Esophagus squamous epithelium (tissue), 5 donors: ENCODE measurements at places on chromosomes 2 and 18. TPM values are rescaled to one million over a fixed set of nuclear protein-coding genes. Genes with fewer than 3 reads are reported as not detected.

DNA sequence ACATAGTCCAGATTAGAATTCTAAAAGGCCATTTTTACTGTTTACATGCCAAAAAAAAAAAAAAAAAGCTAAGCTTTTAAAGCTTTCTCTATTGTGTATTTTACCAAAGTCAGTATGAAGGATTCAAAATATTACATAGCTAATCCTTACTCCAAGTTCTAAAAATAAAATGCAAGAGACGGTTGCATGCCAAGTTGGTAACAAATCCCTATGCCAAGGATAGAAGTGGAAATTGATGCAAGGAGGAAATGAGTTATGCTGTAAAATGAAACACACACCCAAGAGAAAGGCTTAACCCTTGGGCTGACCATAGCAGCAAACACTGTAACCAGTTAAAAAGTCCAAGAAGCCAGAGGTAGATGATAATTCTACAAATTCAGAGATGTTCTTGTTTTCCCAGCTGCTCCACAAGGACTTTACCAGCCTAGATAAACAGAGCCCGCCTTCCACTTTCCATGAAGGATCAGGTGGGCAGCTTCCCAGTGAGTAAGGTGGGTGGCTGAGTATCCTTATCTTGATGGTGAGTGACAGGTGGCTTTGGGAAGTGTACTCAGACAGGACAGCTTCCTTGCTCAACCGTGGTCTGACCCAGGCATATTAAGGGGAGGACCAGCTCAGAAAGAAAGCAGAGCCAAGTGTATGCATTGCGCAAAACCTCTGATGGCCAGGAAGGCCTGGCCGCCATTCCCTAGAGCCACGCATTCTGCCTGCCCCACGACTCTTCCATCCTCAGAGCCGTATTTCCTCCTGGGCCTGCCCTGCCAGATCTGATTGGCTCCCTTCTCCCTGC is 34.4 kb downstream of the ATP8B1 start:
- no peak for DNase-seq

CREB1 gene
- 33.9 TPM for total RNA-seq

GRCh38 chr2:48001498-48001897 is 95.2 kb upstream of the FBXO11 start:
- DNase-seq = no peak

DSG1 gene
- total RNA-seq = 10.5 TPM

DNA sequence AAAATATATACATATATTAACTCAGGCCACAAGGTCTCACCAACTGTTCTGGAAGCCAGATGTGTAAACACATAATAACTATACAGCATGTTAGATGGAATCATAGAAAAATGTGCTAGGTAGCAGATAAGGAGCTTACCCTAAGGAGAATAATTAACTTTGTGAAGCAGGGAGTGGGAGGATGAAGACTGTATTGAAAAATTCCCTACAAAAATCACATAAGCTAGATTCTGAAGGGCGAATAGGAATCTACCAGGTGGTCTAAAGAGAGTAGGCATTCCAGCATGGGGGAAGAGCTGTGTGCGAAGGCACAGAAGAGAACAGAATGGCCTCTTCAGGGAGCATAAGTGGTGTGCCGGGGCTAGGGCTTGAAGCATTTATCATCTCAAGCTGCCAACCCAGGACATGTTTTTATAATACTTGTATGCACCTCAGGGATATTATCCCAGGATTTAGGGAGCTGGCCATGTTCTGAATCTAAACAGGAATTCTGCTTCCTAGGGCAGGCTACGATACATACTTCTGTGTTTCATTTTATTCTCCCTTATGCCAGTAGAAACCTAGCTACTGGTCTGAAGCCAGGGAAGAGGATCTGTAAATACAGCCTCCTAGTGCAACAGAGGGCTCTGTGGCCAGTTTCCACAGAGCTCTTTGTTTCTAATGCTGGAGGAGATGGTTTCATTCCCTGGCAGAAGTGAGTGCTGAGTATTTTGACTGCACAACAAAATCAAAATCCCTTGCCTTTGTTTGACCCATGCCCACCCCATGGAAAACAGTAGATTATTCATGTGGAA is 56.7 kb downstream of the NEMP2 start:
- DNase-seq = no peak

- no peak for DNase-seq
These were observed 131.4 kb upstream of the CCDC68 start for GRCh38 chr18:55090564-55091188.

GRCh38 chr2:23614701-23615100 is 229.7 kb downstream of the KLHL29 start:
- DNase-seq = no peak

GRCh38 chr2:237967463-237967951 is 693 bp downstream of the UBE2F start:
- DNase-seq = no peak

SAG gene
- not detected for total RNA-seq

TMEM247 gene
- total RNA-seq = not detected

DNA sequence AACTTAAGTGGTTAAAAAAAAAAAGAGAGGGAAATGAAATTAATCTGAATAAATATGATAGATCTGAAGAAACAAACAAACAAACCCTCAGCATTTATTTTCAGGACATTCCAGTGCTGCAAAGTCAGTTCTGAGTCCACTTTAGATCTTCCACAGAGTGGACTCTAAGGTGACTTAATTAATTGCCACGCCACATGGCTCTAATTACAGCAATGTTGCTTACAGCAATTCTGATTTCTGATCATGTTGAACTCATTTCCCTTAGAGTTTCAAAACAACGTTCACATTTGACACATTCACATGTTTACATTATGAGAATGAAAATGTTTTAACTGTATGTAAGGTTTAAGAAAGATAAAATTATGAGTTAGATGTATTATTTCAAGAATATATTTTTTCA is 38.6 kb upstream of the RASGRP3 start:
- no peak for DNase-seq

DNA sequence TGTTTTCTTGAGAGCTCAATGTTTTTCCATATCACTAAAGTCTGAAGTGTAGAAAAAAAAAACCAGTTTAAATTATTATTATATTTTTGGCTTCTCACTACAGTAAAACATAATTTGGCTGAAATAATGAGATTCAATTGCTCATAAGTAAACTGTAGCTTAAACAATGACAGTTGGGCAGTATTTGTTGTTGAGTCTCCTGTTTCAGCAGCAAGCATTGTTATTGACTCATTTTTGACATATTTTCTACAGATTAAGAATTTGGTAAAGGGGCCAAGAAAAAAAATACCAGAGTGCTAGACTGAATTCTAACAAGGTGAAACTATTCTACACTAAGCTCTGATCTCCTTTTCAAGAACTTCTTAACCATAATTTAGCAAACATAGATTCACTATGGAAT is 2070.4 kb upstream of the CELF4 start:
- DNase-seq = no peak

FOXI3 gene
- total RNA-seq = not detected

GRCh38 chr18:40932862-40933261 is 1022.2 kb upstream of the PIK3C3 start:
- DNase-seq = no peak

- DNase-seq = no peak
These were observed 505.0 kb upstream of the ID2 start for GRCh38 chr2:8176887-8177286.

DNA sequence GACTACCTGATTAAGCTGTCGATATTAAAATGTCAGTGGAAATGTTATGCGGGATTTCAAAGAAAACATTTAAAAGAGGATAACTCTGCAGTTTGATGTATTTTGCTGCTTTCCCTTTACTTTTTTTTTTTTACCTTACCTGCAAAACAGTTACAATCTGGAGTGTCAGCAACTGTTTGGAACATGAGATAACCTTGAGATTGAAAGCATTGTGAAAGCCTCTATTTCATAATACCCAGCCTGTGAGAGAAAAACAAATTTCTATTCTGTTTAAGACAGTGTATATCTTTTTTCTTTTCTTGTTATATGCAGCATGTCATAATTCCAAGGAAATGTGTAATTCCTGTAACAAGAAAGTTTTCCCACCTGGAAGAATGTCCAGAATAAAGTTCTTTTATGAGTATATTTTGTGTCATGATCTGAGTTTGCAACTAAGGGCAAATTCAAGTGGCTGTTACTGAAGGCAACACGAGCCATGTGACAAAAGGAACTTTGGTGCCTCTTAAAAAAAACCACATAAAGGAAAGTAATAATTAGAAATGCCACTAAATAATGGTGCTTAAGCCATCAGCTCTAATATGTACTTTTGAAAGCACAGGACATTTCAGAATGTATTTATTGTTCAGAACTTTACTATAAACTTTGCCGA is 297.0 kb upstream of the DSEL start:
- no peak for DNase-seq

GRCh38 chr2:153871231-153872221 is at the start of gene GALNT13:
Gene GALNT13, plus strand, starts transcription at chr2:153871922.
- DNase-seq = no peak

GRCh38 chr2:98016908-98017670 is 21.3 kb upstream of the TMEM131 start:
- DNase-seq = no peak

CCDC68 gene
- 0.11 TPM for total RNA-seq

- DNase-seq = no peak
These were observed 4.2 kb upstream of the SAP130 start for GRCh38 chr2:128032092-128032491.

CACNB4 gene
- 11.1 TPM for total RNA-seq

PHOSPHO2 gene
- 3.1 TPM for total RNA-seq

- DNase-seq = no peak
These were observed 93.3 kb downstream of the COL5A2 start for GRCh38 chr2:189086250-189086649.

FLACC1 gene
- total RNA-seq = 5.1 TPM

DNA sequence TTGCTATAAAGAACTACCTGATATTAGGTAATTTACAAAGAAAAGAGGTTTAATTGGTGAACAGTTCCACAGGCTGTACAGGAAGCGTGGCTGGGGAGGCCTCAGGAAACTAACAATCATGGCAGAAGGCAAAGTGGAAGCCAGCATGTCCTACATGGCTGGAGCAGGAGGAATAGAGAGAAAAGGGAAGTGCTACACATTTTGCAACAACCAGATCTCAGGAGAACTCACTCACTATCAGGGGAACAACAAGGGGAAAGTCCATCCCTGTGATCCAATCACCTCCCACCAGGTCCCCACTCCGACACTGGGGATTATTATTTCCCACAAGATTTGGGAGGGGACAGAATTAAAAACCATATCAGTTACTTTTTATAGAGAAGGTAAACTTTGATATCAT is 273.5 kb upstream of the MMADHC start:
- no peak for DNase-seq

DNA sequence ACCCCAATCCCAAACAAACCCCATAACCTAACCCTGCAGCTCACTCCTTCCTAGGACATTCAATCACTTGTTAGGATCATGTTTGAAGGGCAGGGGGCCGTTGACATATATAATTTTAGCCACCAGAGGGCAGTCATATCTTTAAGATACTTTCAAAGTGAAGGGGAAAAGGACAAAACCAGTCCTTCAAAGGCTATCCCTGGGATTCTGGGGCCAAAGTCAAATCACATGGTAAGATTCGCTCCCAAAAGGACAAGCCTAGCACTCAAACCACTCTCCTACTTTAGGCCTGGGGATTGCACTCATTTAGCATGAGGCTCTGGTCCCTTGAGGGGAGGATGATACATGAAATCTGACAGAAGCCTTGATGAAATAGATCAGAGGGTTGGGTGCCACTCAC is 44.6 kb downstream of the HAUS1 start:
- no peak for DNase-seq

FBLN7 gene
- 1.1 TPM for total RNA-seq

ANKRD30B gene
- total RNA-seq = not detected

DNA sequence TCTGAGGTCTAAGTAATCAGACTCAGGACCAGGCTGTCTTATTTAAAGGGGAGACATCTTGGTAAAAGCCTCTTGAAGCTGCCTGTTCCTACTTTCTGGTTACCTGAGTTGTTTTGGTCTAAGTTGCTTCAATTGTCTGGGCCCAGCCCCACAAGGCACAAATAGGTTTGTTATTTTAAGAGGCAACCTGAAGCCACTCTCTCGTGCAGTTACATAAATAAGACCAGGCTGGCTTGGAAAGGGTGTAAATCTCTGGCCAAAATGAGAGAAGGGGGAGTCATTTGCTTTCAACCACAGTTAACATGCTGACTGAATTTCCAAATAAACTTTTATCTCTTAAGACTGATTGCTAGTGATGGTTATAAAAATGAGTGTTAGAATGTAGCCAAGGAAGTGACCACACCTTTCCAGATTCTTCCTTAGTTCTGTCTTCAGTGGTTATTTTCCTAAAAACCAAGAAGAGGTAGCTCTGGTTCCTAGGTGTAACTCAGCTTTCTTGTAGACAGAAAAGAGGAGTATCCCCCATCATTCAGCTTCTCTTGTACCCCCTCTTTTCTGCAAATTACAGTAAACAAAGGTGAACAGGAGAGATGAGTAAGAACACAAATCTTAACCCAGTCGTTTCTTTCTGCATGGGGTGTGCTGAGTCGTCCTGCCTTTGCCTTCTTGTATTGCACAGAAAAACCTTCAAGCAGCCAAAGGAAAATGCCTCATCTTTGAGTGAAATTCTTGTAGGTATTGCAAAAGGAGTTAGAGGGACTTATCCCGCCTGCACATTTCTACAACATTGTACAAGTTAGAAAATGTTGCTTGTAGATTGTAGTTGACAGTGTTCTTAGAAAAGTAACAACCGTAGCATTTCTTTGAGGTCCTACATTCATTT is 161.5 kb upstream of the NT5C1B start:
- no peak for DNase-seq

GRCh38 chr2:157473581-157473980 is 29.7 kb upstream of the CYTIP start:
- DNase-seq = no peak

GRCh38 chr2:30339071-30339470 is 107.7 kb downstream of the LBH start:
- no peak for DNase-seq

SCN3A gene
- total RNA-seq = 0.32 TPM

- no peak for DNase-seq
These were observed 41.0 kb upstream of the ASAP2 start for GRCh38 chr2:9165625-9166024.

RETSAT gene
- 67.9 TPM for total RNA-seq
